ENCODE measurements at places on chromosomes 5 and 9.

GRCh38 chr5:14443671-14444093 is 137.9 kb upstream of the OTULINL start:
- DNase-seq: no peak

- no peak for DNase-seq
Observed at GRCh38 chr9:97812247-97812543, 40.8 kb upstream of the FOXE1 start.

DNA sequence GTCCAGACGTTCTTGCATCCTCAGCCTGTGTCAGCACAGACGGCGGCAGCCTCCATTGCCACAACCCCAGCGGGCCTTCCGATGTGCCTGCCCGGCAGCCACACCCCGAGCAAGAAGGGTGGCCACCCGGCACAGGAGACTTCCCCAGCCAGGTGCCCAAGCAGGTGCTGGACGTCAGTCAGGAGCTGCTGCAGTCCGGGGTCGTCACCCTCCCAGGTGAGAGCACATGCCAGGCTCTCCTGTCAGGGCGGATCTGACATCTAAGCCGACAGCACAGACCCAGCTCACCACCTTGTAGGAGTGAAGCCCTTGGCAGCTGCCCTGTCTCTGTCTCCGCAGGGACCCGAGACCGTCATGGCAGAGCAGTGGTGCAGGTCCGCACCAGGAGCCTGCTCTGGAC is 48.3 kb upstream of the LRRC14B start:
- no peak for DNase-seq

DNA sequence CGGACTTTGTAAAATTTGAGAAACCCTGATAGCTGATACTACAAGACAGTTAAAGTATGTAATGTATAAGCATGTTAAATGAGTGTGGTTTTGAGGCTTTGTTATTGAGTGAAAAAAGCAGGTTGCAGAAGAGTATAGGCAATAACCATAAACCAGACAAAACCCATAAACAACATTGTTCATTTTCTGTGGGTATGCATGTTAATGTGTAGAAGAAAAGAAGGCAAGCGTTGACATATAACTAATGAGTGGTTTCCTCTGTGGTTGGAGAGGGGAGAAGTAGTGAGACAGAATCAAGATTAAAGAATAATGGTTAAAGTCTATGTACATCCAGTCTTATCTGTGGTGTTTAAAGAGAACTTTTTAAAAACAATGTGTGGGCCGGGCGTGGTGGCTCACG is 26.2 kb downstream of the RAD23B start:
- DNase-seq: no peak

All from activated T-helper 1 cell treated with anti-CD3 and anti-CD28 coated beads, Interleukin-2, amount 50 U/mL, for 16 hours (primary cell).